ENCODE measurements at places on chromosomes 2 and 18.

- DNase-seq, result no peak
These were observed 141.7 kb downstream of the ZFP36L2 start for GRCh38 chr2:43084699-43085091.

DNA sequence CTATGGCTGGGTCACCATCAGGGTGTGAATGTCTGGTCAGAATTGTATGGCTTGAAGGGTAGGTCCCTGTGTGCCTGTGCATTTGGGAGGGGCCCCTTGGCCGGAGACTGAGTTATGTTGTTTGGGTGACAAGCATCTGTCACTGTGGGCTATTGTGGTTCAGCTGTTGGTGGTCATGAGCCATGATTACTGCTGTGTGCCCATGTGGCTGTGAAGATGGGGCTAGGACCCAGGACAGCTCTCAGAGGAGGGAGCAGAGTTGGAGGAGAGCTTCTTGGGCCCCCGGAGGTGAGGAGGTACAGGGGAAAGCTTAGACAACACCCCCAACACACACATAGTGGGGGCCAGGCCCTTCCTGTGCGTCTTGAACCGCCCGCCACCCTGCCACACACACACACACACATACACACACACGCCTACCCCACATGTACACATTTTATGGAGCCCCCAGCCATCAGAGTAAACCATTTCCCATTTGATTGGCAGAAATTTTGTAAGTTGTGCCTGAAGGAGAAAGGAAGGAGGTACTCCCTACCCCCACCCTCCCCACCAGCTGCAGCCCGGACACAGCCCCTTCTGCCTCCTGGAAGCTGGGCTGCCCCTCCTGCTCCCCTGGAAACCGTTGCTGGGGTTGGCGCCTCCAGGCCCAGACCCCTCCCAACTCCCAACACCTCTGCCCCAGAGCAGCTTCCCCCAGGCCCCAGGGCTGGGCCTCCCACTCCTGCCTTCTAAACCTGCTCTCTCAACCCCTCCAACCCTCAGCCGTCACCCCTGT lies 2.0 kb downstream of the GAREM2 start:
- no peak for DNase-seq

DNA sequence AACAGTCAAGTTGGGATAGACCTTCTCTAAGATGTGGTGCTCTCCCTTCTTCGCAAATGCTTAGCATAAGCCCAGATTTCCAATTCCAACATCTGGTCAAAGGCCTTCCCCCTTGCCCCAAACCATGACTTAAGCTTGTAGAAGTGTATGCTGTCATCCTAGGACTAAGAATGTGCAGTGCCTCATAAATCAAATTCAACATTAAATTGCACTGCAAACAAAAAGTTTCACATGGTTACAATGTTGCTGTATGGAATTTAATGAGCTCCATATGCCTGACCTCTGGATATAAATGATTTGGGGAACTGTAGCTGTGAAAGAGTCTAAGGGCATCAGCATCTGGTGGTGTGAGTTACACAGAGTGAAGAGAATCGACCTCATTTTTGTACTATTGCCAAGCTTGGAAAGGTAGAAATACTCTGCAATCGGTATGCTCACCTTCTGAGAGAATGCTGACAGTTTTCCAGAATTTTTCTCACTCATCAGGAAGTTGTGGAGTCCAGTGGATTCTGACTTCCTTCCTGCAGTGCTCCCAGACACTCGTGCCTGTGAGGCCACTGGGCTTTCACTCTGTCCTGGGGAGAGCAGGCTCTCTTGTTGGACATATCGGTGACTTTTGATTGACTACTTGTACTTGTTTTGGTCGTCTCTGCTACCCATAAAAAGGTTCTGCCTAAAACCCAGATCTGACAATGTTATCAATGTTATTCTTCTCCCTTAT lies 40.6 kb downstream of the FASTKD2 start:
- DNase-seq, result no peak

DNA sequence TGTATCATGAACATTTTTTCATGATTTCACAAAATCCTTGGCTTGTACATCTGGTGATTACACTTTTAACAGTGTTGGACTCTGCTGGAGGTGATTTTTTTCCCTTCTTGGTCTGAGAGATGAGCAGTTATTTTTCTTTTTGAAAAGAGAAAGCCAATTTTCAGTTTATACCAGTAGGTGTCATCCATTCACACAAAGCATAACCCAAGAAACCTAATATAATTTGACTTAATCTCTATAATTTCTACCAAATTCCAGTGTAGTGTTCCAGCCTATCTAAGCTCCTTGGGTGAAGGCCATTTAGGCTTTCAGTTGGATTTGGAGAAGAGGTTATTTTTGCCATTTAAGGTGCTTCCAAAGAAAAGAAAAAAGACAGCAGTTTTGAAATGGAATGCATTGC lies 7.7 kb upstream of the ICOS start:
- DNase-seq, result no peak

DNA sequence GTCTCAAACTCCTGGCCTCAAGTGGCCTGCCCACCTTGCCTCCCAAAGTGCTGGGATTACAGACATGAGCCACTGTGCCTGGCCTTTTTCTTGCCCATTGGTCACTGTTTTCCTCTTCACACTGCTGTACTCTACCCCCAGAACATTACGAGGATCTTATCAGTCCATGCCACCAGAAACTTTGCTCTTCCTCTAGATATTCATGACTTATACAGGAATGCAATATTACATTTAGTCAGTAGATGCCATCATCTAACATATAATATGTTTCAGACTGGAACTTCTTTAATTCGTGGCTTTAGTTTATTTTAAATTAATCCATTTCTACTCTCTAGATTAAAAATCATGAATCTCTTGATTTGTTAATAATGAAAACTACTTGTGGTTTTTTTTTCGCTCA lies 135.5 kb downstream of the COMMD1 start:
- no peak for DNase-seq

- no peak for DNase-seq
These were observed 131.1 kb upstream of the FAM98A start for GRCh38 chr2:33730193-33730592.

DNA sequence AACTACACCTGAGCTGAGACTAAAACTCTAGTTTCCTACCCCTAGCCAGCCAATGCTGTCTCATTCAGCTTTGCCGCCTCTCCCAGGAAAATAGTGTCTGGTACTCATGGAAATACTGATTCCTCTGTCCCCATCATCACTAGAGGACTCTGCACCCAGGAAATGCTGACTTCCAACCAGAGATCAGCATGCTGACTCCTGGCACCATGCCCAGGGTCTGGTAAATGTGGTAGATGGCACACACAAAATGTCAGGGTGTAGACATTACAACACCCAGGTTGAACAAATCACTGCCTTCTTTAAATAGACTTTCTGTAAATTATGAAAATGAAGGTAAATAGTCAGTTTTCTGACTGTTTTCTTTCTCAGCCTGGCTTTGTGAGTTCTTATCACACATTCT lies 307.3 kb upstream of the CHAC2 start:
- DNase-seq, result no peak

- no peak for DNase-seq
These were observed 60.8 kb downstream of the RBM43 start for GRCh38 chr2:151200844-151201243.

- DNase-seq, result no peak
These were observed 707.0 kb upstream of the ZEB2 start for GRCh38 chr2:145226901-145227300.

DNA sequence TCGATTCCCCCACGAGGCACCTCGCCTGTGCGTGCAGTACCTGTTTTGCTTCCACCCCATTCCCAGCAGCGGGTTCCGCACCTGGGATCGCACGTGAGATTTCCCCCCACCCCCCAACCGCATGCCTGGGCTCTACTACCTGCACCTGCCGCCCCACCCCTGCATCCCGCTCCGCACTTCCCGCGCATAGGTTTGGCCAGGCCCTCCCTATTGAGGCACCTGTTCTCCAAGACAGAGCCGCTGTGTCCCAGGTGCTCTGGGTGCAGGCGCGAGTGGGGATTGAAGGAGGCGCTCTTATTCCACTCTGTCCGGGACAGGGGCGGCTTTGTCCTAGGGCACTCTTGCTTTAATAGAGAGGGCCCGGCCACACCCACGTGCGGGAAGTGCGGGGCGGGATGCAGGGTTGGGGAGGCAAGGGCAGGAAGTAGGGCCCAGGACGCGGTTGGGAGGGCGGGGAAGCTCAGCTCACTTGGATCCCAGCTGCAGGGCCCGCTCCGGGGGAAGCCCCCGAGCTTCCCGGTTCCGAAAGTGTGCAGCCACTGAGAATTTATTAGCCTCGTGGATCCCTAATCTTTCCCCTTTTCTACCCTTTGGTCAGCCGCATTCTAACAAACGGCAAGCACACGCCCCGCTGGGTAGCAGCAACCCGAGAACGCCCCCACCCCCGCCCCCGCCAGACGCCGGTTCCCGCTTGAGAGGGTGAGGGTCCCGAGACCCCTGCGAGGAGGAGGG lies 670 bp upstream of the MOCOS start:
- no peak for DNase-seq

GRCh38 chr18:906416-907114 lies 1.9 kb downstream of the ADCYAP1 start:
- DNase-seq, result no peak

GRCh38 chr2:20216130-20217025 lies 8.6 kb downstream of the SDC1 start:
- no peak for DNase-seq

GRCh38 chr2:17538844-17539554 lies 1.5 kb upstream of the VSNL1 start:
- DNase-seq, result no peak

- DNase-seq, result no peak
These were observed 73.6 kb downstream of the DNMT3A start for GRCh38 chr2:25268139-25268538.

- no peak for DNase-seq
These were observed 385.9 kb upstream of the RND3 start for GRCh38 chr2:150873396-150873772.

GRCh38 chr2:55133467-55134315 lies 83.4 kb upstream of the RTN4 start:
- no peak for DNase-seq

DNA sequence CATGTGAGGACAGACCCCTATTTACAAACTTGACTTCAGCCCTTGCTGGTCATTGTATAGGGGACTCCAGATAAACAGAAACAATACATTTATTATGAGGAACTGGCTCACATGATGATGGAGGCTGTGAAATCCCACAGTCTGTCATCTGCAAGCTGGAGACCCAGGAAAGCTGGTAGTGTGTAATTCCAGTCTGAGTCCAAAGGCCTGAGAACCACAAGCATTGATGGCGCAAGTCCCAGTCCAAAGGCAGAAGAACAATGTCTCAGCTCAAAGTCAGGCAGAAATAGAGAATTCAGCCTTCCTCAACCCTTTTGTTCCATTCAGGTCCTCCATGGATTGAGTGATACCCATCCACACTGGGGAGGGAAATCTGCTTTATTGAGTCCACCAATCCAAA lies 28.1 kb upstream of the SPP2 start:
- no peak for DNase-seq

DNA sequence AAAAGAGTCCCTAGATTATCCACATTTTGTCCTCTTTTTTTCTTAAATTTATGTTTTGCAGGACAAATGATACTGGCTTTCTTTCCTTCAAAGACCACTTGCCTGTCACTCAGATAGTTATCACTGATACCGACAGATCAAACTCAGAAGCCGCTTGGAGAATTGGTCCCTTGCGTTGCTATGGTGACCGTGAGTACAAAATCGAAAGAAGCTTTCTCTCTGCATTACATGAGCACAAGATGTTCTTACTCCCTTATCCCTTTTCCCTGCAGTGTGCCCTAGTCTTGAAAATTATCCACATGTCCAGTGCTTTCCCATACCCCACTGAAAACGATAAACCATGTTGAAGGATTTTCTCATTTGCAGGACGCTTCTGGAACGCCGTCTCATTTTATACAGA lies 738.5 kb downstream of the CNTNAP5 start:
- no peak for DNase-seq
